ENCODE measurements at places on chromosomes 6 and 20.

DNA sequence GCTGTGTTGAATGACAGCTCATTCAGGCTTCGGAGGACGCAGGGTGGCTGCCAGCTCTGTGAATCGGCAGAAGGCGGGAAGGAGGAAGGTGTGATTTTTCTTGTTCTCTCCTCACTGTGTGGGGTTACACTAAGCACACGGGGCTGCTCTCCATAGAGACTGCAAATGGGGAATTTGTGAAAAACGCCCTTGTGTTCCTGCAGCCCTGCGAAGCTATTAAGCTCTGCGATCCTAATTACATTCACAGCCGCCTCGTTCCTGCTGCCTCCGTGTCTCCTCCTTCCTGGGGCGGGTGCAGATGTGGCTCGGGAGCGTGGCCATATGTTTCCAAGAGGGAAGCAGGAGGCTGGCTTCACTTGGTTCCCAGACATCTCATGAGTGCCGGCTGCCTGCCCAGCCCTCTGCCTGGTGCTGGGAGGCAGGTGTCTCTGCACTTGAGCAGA, 124.0 kb downstream of the TOX2 start:
- DNase-seq = peak; percentile 88

GRCh38 chr6:145090801-145091585, 644.3 kb downstream of the EPM2A start:
- DNase-seq = no peak

- DNase-seq = no peak
Measured at GRCh38 chr20:44234566-44235317, 12.4 kb upstream of the GDAP1L1 start.

DNA sequence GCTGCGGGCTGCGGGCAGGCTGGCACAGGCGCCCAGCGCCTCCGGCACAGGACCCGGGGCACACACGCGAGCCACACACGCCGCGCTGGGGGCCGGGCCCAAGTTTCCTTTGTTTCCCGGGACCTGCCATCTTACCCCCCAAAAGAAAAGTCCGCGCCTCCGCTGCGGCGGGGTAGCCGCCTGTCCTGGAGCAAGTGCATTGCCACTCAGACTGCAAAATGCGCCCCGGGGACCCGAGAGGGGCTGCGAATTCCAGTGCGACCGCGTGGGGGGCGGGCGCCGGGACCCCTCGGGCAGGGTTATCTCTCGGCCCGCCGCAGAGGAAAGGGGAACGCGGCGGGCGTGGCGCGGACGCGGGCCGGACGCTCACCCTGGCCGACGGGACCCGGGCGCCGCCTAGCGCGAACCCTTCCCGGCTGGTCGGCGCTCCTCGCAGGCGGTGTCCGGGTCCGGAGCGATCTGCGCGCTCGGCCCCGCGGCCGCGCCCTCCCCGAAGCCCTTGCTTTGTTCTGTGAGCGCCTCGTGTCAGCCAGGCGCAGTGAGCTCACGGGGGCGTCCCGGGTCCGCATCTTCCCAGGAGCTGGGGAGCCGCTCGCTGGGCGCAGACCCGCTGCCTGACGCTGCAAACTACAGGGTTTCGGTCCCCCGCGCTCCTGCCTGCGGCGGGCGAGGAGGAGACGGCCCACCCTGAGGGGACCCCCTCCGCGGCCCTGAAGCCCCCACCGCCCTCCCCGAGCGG, 639 bp upstream of the CD24 start:
- DNase-seq = no peak

Measured in head of caudate nucleus (tissue), 42 donors.